Smooth muscle cell of the brain vasculature (primary cell): ENCODE measurements at places on chromosomes 2 and 18.

GRCh38 chr2:216429428-216429827 lies 17.1 kb downstream of the SMARCAL1 start:
- no peak for DNase-seq

DNA sequence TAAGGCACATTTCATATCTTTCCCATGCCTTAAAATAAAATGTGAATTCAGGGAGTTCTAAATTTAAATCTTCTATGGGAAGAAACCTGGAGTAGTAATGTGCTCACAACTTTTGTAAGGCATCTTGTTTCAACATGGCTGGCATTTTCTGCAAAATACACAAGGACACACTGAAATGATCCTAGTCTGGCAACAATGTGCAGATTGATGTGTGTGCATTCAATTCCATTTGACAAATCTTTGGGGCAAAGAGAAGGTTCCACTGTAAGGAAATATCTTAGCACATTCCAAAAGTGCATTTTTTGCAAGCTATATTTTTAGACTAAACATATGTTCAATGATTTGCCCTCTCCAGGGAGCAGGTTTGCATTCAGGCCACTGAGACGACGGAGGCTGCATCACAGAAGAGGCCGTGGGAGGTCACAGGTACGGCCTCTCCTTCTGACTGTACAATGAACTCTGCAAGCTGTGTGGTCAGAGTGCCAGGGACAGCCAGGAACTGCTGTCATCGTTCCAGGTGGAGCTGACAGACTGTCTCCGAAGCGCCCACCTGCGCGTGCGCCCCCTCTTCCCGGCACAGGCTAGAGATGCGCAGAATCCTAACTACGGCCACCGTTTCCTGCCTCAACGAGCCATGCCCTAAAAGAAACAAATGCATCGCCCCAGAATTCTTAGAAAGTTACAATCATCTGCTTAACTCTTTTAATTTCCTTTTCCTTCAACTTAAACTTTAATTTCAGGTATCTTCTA lies 149.2 kb upstream of the POU3F3 start:
- DNase-seq, result no peak

DNA sequence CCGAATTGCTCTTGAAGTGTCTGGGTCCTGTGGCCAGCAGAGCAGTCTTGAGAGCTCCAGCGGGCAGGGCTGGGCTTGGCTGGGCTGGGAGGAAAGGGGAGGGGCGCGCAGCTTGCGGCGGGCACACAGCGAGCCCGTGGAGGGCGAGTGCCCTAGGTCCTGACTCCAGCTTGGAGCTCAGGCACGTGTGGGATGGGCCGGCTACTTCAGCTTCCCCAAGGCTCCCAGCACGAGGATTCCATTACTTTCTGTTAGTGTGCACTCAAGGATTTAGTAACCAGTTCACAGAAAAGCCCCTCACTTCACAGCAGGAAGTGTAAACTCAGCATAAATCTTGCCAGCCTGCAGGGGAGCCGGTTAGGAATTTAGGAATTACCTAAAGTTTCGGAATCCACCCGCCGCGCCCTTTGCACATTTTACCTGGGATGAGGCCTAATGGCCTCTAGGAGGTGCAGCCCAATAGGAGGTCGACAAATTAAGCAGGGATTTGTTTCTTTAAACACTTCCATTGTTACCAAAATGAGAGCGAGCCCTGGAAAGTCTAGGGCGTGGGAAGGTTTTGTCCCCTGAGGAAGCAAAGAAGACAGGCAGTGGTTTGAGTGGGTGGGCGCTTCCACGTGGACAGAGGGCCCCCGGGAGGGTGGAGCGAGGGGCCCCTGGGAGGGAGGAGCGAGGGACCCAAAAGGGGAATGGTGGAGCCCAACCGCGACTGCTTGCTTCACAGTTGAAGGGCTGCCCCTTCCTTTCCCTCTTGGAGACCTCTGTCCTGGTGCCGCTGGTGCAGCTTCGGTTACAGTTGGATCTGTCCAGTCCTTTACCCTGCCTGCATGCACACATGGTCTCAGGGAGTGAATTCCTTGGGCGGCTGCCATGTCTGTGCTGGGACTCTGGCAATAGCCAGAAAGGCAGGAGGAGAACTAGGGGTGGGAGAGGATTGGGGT lies 93.3 kb downstream of the CTAGE1 start:
- DNase-seq, result no peak

- no peak for DNase-seq
These were observed 20.4 kb upstream of the FSHR start for GRCh38 chr2:49174750-49175149.

DNA sequence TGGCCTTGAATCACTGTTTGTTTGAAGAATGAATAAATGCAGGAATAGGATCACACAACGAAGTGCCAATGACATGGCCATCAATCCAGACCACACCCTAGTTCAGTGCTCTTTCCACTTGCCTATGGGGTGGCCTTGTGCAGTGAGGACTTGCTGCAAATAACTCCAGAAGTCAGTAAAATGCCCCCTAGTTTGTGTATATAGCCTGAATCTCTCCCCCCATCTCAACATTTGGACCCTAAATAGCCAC lies 299 bp downstream of the FABP1 start:
- no peak for DNase-seq

- no peak for DNase-seq
These were observed 391 bp downstream of the ZNF385B start for GRCh38 chr2:179861027-179861415.
